ENCODE measurements at places on chromosomes 2 and 18.
A peak's percentile ranks its signal among the peaks of the same experiment; 100 is the strongest.

DNA sequence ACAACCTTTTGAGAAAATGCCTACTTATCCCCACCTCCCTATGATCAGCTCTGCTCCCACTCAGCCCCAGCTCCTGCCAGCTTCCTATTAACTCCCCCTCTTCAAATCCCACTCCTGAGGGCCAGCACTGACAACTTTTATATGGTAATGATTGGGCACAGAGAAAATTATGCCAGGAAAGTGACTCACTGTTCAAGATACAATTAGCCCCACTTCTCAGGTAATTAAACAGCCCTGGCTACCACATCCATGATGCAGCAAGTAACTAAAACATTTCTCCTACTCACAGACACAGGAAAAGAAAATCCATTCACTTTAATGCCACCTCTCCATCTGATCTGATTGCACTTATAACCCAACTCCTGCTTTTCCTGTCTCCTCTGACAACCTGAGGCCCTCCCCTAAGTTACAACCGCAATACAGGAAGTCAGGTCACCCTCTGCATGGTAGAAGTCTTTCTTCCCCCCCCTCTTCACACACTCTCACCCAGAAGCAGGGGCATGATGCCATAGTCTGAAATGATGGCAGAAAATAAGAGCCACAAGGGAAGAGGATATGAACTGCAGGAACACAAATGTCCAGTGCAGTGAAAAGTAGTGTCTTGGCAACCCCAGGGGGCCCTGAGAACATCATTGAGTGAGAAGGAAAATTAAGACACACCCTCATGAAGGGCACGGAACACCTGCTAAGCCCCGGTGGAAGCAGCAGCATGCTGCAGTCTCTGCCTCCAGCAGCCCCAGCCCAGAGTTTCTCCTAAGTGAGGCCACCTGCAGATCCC, 54.4 kb downstream of the STK39 start:
- no peak for DNase-seq

DNA sequence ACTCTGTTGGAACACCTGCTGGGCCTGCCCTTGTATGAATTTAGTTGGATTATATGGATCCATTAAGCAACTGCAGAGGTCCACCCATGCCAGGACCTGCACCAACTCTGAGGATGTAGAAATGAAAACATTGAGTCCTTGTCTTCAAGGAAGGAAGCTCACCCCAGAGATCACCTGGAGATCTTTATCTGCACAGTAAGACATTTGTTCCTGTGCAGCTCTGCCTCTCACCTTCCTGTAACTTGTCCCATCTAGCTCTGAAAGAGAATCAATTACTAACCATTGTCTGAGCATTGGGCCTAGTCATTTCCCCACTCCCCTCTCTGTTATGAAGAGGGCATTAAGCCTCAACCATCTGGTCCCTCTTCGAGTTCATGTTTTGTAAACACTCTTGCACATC, 105.2 kb upstream of the YWHAQ start:
- DNase-seq: no peak

DNA sequence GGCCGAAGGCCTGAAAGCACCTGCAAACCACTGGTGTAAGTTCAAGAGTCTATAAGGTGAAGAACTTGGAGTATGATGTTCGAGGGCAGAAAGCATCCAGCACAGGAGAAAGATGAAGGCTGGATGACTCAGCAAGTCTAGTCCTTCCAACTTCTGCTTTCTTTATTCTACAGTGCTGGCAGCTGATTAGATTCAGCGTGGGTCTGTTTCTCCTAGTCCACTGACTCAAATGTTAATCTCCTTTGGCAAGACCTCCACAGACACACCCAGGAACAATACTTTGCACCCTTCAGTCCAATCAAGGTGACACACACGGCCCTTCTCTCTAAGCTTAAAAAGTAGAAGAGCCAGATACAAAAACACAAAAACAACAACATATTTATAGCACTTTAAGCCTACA, 43.4 kb downstream of the NMS start:
- DNase-seq: no peak

GRCh38 chr2:139369423-139370409, 589.5 kb upstream of the NXPH2 start:
- DNase-seq: no peak

GRCh38 chr2:240200230-240201051, 60.0 kb upstream of the OTOS start:
- DNase-seq: no peak

- DNase-seq: no peak
Measured at GRCh38 chr2:46000660-46001059, 296.5 kb upstream of the EPAS1 start.

- no peak for DNase-seq
Measured at GRCh38 chr2:112790305-112790704, 6.0 kb upstream of the IL1A start.

GRCh38 chr2:3453190-3453999, 65.9 kb downstream of the ADI1 start:
- DNase-seq: no peak

DNA sequence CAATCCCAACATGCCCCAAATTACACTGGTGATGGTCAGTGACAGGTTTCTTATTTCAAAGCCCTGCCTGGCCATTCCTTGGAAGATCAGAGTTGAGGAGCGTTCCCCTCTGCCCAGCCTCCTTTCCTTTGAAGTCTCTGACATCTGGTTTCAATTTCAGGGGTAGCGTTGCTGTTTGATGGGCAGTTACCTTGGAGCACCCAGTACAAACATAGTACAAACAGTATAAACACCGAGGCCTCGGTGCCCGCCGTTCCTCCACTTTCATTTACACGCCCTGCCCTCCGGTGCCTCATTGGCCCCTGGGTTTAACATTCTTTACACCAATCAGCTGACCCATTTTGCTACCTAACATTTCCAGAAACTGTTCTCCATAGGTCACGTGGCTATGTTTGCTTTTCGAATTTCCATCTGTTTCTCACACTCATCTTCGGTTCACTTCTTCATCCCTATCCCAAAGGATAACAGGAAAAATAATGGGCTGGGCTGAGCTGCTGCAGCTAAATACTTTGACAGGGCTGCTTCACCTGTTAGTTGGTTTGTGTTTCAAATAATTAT, 65.6 kb downstream of the NRP2 start:
- no peak for DNase-seq

- no peak for DNase-seq
Measured at GRCh38 chr2:178277741-178278197, 83.5 kb downstream of the OSBPL6 start.

DNA sequence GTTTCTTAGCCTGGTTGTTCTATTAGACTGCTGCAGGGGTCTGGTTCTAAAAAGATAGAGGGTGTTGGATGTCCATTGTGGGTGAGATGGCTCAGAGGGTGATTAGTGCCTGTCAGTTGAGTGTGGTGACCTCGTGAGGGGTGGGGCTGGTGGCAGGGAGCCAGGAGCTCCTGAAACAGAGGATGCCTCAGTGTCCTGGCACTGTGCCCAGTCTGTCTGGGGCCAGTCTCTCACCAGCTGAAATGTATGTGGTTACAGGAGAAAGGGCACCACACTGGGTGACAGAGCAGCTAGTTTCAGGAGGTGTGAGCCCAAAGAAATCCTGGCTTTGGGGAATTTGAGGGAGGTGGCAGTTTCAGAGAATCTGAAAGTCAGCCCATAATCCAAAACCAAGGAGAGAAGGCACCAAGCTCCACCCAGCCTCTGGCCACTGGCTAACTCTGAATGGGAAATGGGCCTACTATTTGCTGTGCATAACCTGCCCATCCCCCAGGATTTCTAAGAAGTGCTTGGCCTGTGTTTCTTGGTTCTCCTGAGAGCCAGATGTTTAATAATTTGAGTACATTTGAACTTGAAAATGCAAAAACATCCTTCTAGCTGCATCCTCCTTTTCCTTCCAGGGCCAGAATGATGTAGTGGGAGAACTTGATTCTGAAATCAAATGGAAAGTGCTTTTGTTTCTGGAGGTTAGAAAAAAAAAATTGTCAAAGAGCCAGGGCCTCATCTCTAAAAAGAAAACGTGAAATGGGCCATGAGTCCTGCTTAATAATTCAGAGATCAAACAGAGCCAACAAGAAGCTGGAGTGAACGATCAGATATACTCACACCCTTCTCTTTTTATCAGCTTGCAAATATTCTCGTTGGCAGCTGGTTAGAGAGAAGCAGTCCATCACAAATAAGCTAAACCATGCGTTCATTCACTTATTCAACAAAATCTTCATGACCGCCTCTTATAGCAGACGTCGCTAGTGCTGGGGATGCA, 92.3 kb downstream of the B3GNT2 start:
- no peak for DNase-seq

DNA sequence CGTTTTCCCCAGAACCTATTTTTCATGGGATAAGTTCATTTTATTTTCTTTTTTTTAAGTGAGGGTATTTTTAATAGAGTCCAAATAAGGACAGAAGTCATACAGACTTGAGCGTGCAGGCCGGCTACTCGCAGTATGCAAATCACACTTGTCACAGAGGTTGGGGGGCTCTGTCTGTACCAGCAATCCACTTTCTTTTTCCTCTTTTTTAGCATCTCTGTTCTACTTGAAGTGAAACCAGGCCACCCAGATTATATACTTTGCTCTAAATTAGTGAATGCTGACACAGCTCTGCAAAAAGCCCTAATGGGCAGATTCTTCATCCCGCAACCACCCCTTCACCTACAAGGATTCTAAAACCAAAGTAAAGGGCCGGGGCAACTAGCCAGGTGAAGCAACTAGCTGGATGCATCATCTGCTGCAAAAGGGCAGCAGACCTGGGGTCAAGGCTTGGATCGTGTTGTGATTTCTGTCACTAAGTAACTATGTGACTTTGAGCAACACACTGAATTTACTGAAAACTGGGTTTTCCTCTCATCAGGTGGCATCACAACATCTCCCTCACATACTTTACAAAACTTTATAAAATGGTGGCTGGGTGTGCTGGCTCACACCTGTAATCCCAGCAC, 18.4 kb downstream of the KDSR start:
- DNase-seq: no peak

DNA sequence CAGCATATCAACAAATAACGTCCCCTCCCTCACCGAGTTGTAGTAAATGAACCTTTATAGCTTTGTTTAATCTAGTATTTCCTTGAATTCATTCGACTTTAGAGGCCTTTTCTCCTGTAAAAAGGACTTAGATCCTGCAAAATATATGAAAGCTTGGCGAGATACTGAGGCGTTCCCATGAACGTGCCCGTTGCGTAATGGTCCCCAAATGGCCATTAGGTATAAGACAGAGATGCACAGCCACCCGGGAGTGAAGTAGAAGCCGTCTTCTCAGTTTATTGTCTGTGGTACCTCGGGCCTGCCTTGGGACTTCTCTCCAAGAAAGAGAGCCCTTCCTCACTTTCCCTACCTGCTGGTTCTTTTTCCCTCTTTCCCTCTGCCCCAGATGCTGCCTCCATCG, 310.6 kb downstream of the CELF4 start:
- no peak for DNase-seq

DNA sequence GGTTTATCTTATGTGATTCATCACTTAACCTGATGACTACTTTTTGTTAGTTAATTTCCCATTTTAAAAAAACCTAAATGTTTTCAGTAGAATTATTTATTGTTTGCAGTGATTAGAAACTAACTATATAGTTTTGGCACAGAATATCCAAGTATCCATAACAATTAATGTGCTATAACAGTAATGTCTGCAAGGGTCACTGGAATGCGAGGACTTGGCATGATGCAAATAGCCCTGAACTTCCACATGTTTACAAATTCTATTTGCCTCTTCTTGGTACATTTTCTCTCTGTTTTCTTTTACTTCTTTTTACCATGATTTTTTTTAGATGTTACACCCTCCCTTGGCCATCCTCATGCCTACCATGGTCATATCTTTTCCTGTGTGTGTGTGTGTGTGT, 49.3 kb upstream of the GALNT3 start:
- DNase-seq: no peak

DNA sequence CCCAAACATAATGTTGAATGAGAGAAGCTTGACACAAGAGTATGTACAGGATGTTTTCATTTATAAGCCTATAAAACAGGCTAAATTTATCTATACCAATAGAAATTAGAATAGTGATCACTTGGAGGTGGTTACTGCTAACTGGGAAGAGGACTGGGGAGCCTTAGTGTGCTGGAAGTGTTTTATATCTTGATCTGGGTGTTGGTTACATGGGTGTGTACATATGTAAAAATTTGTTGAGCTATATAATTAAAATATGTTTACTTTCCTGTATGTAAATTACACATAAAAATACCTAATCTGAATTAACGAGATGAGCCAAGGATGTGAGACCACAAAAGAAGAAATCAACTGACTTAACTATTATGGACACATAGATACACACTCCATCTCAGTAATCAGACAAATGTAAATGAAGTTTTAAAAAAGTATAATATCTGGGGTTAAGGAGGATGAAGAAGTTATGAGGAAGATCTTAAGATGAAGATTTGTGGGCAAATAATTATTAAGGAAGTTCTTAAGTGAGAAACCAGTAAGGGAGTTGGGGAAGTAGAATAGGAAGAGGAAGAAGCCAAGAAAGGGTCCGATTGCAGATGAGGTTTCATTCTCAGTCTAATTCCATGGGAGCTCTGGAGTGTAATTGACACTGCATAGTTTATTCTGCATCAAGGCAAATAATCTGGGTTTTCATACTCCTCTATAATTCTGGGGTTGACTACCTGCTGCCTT, 32.3 kb upstream of the NABP1 start:
- DNase-seq: no peak

DNA sequence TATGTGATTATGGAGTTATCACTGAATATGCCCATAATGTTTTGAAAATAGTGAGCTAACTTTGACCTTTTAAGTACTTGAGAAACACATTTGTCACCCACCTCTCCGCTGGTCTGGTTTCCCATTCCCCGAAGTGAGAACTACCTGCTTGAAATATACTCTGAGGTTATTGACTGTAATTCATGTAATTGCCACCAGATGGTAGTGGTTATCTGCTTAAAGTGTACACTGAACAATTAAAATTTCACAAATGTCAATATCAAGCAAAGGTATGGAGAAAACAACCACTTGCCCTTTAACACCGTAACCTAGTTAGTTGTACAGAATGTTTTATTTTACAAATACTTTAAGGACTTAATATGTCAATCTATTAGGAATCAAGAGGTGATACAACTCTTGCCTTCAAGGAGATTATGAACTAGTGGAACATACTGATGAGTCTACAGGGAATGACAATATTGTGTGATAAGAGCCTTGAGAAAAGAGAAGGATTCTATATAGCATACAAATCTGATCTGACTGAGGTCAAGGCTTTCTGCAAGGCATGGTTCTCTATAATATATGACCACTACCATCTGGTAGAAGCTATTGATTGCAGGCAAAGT, 316.8 kb upstream of the KCNH7 start:
- DNase-seq: peak; percentile 37

- DNase-seq: no peak
Measured at GRCh38 chr2:208556983-208557484, 150.4 kb downstream of the PTH2R start.

All from Ammon's horn (tissue), 1 donor.